ENCODE measurements at places on chromosomes 4 and X. TPM values are rescaled to one million over a fixed set of nuclear protein-coding genes. Genes with fewer than 3 reads are reported as not detected.

Gene PROM1
- 4.2 TPM for total RNA-seq

Gene FABP2
- total RNA-seq: not detected

Gene CHM
- total RNA-seq: 15.0 TPM

Gene CTAG1B
- not detected for total RNA-seq

Gene KIAA1210
- not detected for total RNA-seq

Gene HPSE
- total RNA-seq: 0.91 TPM

Gene FAM3A
- total RNA-seq: 49.4 TPM

Gene ADGRG4
- total RNA-seq: 0.06 TPM

Gene OCIAD1
- 95.8 TPM for total RNA-seq

Gene FAT4
- total RNA-seq: 46.2 TPM

Gene RHOXF1
- not detected for total RNA-seq

Gene AR
- 4.2 TPM for total RNA-seq

Gene ADH1A
- 0.58 TPM for total RNA-seq

Gene PPEF1
- total RNA-seq: 0.29 TPM

Data from esophagus muscularis mucosa (tissue), 4 donors.